ENCODE measurements at places on chromosomes 7 and 10.

DNA sequence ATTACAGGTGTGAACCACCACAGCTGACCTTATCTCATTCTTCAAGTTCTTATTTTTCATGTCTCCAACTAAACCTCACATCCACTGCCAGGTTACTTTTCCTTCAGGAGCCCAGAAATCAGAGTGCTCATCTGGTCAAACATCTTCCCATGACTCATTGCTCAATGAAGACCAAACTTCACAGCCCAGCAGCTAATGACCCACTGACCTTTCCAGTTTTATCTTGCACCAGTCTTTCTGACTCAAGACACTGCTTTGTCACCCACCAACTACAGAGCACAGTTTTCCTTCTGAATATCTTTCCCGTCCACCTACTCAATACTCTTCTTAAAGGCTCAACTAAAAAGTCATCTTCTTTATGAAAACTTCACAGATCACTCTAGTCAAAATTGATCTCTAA is 245.1 kb downstream of the CHCHD3 start:
- no peak overlapping the region for H3K27ac ChIP-seq
- peaks cover 50% of the 10 kb centered on the region for H3K36me3 ChIP-seq
- H3K27me3 ChIP-seq: no peaks in the 10 kb centered on the region
- no peaks in the 10 kb centered on the region for H3K4me1 ChIP-seq
- DNase-seq: no peak
- H3K4me3 ChIP-seq: no peak overlapping the region

- H3K27ac ChIP-seq: no peak overlapping the region
- no peaks in the 10 kb centered on the region for H3K4me1 ChIP-seq
- H3K4me3 ChIP-seq: no peak overlapping the region
- peaks cover 34% of the 10 kb centered on the region for H3K36me3 ChIP-seq
Measured at GRCh38 chr10:31554556-31554955, 235.5 kb downstream of the ZEB1 start.

DNA sequence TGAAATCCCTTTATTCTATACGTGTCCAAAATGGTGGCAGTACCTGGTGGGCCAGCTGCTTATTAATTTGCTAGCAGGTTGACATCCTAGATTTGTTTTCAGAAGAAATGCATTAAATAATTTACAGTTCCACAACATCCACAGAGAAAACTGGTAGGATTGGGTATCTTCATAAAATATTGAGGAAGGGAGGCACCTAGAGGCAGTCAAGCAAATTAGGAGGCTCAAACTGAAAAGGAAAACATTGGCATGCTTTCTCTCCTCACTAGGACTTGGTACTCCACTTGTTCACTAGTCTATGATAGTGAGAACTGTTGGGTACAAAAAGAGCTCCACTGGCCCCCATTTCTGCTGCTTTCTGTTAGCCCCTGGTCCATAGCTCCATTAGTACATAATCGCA is 18.3 kb upstream of the LRGUK start:
- peaks cover 9% of the 10 kb centered on the region for H3K36me3 ChIP-seq
- DNase-seq: no peak
- no peaks in the 10 kb centered on the region for H3K27me3 ChIP-seq
- no peak overlapping the region for H3K27ac ChIP-seq
- H3K4me1 ChIP-seq: no peaks in the 10 kb centered on the region

DNA sequence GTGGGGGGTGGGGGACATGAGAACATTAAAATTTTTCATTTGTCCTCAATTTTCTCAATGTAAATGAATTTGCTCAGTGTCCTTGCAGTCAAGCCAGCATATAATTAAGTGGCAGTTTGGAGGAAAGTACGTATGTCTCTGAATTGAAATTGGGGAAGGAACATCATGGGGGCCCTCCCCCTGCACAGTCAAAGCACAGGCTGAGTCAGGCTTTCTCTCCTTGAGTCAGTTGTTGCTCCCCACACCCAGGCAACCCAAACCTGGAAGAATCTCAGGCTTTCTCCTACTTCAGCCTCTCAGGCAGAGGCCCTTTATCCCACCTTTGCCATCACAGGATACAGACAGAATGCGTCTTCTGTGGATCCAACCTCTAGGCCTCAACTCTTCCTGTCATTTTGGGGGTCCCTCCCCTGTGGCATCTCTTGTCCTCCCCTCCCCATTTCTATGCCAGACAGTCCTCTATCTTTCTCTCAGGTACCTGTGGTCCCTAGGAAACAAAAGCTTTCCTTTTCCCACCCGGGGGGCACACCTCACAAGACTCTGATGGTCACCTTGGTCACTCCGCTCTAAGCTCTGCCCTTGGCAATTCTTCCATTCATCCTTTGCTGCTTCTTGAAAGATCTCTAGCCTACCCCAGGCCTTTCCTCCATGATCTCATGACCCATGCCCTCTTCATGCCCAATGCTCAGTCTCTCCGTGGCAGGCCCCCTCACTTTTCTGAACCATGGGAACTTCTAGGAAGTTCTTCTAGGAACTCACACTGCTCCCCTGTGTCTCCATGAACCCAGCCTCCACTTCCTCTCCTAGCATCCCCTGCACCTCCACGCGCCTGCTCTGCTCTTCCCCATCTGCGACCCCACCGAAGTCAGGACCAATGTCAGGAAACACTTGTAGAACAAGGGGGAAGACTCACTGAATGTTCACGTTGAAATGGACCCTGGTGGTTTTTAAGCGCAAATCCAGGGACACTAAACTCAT is 40.4 kb downstream of the CREB3L2 start:
- no peak for DNase-seq
- peaks cover 8% of the 10 kb centered on the region for H3K4me1 ChIP-seq
- H3K27me3 ChIP-seq: no peaks in the 10 kb centered on the region
- H3K36me3 ChIP-seq: peaks cover 6% of the 10 kb centered on the region

- peak overlapping the region; percentile 24 for H3K4me3 ChIP-seq
- no peaks in the 10 kb centered on the region for H3K36me3 ChIP-seq
Measured at GRCh38 chr10:110535958-110536891, 31.3 kb upstream of the SMC3 start.

GRCh38 chr7:47914717-47915615 is 33.3 kb downstream of the PKD1L1 start:
- H3K4me1 ChIP-seq: no peaks in the 10 kb centered on the region
- DNase-seq: no peak
- no peak overlapping the region for H3K27ac ChIP-seq
- peaks cover 5% of the 10 kb centered on the region for H3K27me3 ChIP-seq
- no peak overlapping the region for H3K4me3 ChIP-seq

- H3K27ac ChIP-seq: no peak overlapping the region
- peaks cover 25% of the 10 kb centered on the region for H3K4me1 ChIP-seq
- no peaks in the 10 kb centered on the region for H3K36me3 ChIP-seq
- H3K4me3 ChIP-seq: no peak overlapping the region
Measured at GRCh38 chr10:30445711-30446110, 11.7 kb downstream of the MAP3K8 start.

GRCh38 chr7:133919810-133920209 is 207.3 kb upstream of the LRGUK start:
- H3K4me1 ChIP-seq: no peaks in the 10 kb centered on the region
- no peak overlapping the region for H3K27ac ChIP-seq
- H3K36me3 ChIP-seq: peaks cover 59% of the 10 kb centered on the region
- no peaks in the 10 kb centered on the region for H3K27me3 ChIP-seq

DNA sequence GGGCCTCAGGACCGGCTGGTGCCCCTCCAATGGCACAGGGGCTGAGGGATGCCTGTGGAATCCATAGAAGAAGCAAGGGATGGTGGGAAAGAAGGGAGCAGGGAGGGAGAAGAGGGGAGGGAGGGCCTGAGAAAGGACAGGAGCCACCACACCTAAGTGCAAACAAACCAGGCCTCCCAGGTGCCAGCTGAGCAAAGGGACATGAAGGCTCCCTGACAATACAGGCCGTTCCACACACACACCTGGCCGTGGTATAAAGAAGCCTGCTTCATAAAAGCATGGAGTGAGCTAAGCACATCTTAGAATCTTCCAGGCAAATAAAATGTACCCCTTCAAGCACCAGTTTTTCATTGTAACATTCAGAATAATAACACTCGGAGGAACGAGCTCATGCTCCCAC is 54.0 kb downstream of the OAT start:
- H3K4me3 ChIP-seq: no peak overlapping the region
- peaks cover 2% of the 10 kb centered on the region for H3K27me3 ChIP-seq
- H3K36me3 ChIP-seq: peaks cover under 1% of the 10 kb centered on the region
- no peak overlapping the region for H3K27ac ChIP-seq

- peaks cover 32% of the 10 kb centered on the region for H3K36me3 ChIP-seq
- no peak overlapping the region for H3K4me3 ChIP-seq
- no peak overlapping the region for H3K27ac ChIP-seq
- no peaks in the 10 kb centered on the region for H3K27me3 ChIP-seq
Measured at GRCh38 chr10:29669149-29669548, 34.4 kb upstream of the SVIL start.

- no peak overlapping the region for H3K4me3 ChIP-seq
- no peak overlapping the region for H3K27ac ChIP-seq
- H3K27me3 ChIP-seq: peaks cover 4% of the 10 kb centered on the region
Measured at GRCh38 chr10:125994601-125995000, 98.2 kb downstream of the FANK1 start.

DNA sequence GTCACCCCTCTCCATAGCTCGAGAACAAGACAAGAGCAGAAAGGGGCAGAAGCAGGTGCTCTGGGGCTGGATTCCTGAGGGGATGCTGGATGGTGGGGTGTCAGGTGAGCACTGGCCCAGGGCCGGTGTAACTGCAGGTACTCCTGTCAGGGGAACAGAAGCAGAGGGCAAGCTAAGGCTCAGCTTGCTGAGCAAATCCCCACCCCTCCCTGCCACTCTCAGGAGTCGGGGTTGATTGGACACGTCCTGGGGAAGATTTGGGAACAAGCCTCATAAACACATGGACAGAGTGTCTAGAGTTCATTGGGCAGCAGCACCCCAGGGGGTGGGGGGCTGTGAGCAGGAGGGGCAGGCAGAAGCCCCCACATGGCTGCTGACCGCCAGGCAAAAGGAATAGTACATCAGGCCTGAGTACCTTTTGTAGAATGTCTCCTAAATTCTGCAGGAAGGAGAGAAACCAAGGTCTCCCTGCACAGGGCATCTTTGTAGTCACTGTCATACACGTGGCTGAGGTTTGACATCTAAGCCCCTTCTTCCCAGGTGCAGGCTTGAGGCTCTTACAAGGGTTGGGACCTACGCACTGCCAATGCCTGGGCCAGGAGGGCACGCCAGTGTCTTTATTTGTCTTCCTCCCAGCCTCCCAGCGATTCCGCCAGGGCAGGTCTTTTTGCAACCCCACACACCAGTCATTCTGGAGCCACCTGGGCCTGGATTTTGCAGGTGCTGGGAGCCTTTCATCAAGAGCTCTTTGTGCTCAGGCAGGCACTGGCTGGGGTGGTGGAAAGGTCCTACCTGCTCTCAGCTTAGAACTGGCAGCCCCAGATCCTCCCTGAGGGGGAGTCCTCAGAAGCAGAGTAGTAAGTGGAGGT is 2.8 kb downstream of the CALML3 start:
- H3K27ac ChIP-seq: no peak overlapping the region
- DNase-seq: no peak
- H3K27me3 ChIP-seq: no peaks in the 10 kb centered on the region
- no peaks in the 10 kb centered on the region for H3K4me1 ChIP-seq

GRCh38 chr10:53361936-53362335 is 589.4 kb upstream of the MBL2 start:
- H3K4me3 ChIP-seq: no peak overlapping the region
- H3K27me3 ChIP-seq: no peaks in the 10 kb centered on the region
- no peak overlapping the region for H3K27ac ChIP-seq
- H3K36me3 ChIP-seq: no peaks in the 10 kb centered on the region
- no peak for DNase-seq
- H3K4me1 ChIP-seq: no peaks in the 10 kb centered on the region

GRCh38 chr10:60737242-60737641 is 41.0 kb upstream of the CDK1 start:
- H3K36me3 ChIP-seq: no peaks in the 10 kb centered on the region
- H3K4me3 ChIP-seq: no peak overlapping the region
- no peak for DNase-seq
- H3K4me1 ChIP-seq: peaks cover 4% of the 10 kb centered on the region
- no peak overlapping the region for H3K27ac ChIP-seq

- peaks cover 8% of the 10 kb centered on the region for H3K27me3 ChIP-seq
- peaks cover 22% of the 10 kb centered on the region for H3K4me1 ChIP-seq
- no peak overlapping the region for H3K27ac ChIP-seq
Measured at GRCh38 chr10:13822490-13822889, 235.7 kb downstream of the PRPF18 start.

DNA sequence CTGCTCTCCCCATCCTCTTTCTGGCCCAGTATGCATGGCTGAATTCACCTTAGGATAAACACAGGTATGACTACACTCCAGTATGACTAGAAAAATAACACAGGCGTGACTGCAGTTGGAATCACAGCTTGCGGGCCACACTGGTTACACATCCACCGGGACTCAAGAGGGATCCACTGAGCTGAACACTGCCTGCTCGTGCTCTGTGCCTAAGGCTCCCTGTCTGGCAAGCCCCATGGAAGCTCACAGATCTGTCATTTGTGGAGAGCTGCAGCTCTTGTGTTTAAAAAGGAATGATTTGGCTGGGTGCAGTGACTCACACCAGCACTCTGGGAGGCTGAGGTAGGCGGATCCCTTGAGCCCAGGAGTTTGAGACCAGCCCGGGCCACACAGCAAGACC is 26.8 kb downstream of the VOPP1 start:
- DNase-seq: no peak
- peaks cover 7% of the 10 kb centered on the region for H3K36me3 ChIP-seq
- no peaks in the 10 kb centered on the region for H3K27me3 ChIP-seq
- H3K4me3 ChIP-seq: no peak overlapping the region
- no peak overlapping the region for H3K27ac ChIP-seq
- peaks cover 62% of the 10 kb centered on the region for H3K4me1 ChIP-seq

GRCh38 chr7:38502289-38502688 is 128.9 kb downstream of the AMPH start:
- no peak overlapping the region for H3K4me3 ChIP-seq
- no peaks in the 10 kb centered on the region for H3K27me3 ChIP-seq
- no peak for DNase-seq
- no peak overlapping the region for H3K27ac ChIP-seq
- no peaks in the 10 kb centered on the region for H3K36me3 ChIP-seq
- no peaks in the 10 kb centered on the region for H3K4me1 ChIP-seq

- no peaks in the 10 kb centered on the region for H3K36me3 ChIP-seq
- peak overlapping the region; percentile 70 for H3K27ac ChIP-seq
Measured at GRCh38 chr7:157615101-157615817, 278.5 kb downstream of the DNAJB6 start.

GRCh38 chr10:76024460-76025123 is 593.2 kb downstream of the LRMDA start:
- H3K4me3 ChIP-seq: no peak overlapping the region
- H3K4me1 ChIP-seq: no peaks in the 10 kb centered on the region
- no peak for DNase-seq
- H3K27ac ChIP-seq: no peak overlapping the region
- no peaks in the 10 kb centered on the region for H3K36me3 ChIP-seq

GRCh38 chr7:117492649-117493048 is 12.8 kb downstream of the CFTR start:
- H3K4me3 ChIP-seq: no peak overlapping the region
- H3K27me3 ChIP-seq: no peaks in the 10 kb centered on the region
- no peaks in the 10 kb centered on the region for H3K36me3 ChIP-seq
- no peak overlapping the region for H3K27ac ChIP-seq
- H3K4me1 ChIP-seq: no peaks in the 10 kb centered on the region
- no peak for DNase-seq

- no peak overlapping the region for H3K27ac ChIP-seq
- no peaks in the 10 kb centered on the region for H3K27me3 ChIP-seq
- no peak overlapping the region for H3K4me3 ChIP-seq
- peaks cover 7% of the 10 kb centered on the region for H3K36me3 ChIP-seq
Measured at GRCh38 chr10:113142601-113143362, 192.7 kb downstream of the TCF7L2 start.

- no peak for DNase-seq
- H3K27ac ChIP-seq: no peak overlapping the region
- H3K36me3 ChIP-seq: peaks cover 7% of the 10 kb centered on the region
- H3K4me3 ChIP-seq: no peak overlapping the region
Measured at GRCh38 chr7:17396692-17397091, 98.2 kb downstream of the AHR start.

- no peaks in the 10 kb centered on the region for H3K27me3 ChIP-seq
- H3K4me3 ChIP-seq: no peak overlapping the region
Measured at GRCh38 chr10:102595293-102595692, 49.0 kb upstream of the TRIM8 start.

Data from naive thymus-derived CD8-positive, alpha-beta T cell (primary cell).